ENCODE measurements at places on chromosomes 16 and 17. TPM values are rescaled to one million over a fixed set of nuclear protein-coding genes. Genes with fewer than 3 reads are reported as not detected.

The MYH11 gene
- total RNA-seq = 106 TPM

The CCL17 gene
- 15.5 TPM for total RNA-seq

The TBX4 gene
- 28.6 TPM for total RNA-seq

The CACNG1 gene
- total RNA-seq = not detected

The HEATR9 gene
- total RNA-seq = 0.17 TPM

The QRICH2 gene
- total RNA-seq = 3.4 TPM

The KRT12 gene
- not detected for total RNA-seq

The SHISA9 gene
- not detected for total RNA-seq

DNA sequence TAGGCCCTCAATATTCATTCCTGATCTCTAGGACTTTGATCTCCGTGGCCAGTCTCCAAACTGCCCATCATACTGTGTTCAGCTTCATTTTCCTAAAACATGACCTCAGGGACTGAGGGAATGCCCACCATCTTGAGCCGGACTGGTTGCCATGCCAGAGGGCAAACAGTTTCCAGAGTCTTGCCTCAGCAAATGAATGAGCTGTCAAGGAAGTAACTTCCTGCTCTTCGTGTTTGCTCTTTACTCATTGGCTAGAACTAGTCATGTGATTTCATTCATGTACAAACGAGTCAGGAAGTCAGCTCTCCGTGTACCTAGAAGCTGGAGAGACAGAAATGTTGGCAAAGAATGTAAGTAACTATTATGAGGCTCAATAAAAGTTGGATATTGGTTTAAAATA is 50.2 kb downstream of the ANKFN1 start:
- DNase-seq = no peak

GRCh38 chr17:78166416-78166815 is 2.0 kb upstream of the SYNGR2 start:
- no peak for DNase-seq

- DNase-seq = peak; percentile 67
Measured at GRCh38 chr16:397135-397661, at the start of gene NME4. Gene NME4, plus strand, starts transcription at chr16:397199. Its CDS starts 24 bp downstream, at chr16:397223.

- no peak for DNase-seq
Measured at GRCh38 chr17:58755269-58755576, 431 bp upstream of the PPM1E start.

- no peak for DNase-seq
Measured at GRCh38 chr17:58121925-58122324, 26.3 kb upstream of the OR4D1 start.

DNA sequence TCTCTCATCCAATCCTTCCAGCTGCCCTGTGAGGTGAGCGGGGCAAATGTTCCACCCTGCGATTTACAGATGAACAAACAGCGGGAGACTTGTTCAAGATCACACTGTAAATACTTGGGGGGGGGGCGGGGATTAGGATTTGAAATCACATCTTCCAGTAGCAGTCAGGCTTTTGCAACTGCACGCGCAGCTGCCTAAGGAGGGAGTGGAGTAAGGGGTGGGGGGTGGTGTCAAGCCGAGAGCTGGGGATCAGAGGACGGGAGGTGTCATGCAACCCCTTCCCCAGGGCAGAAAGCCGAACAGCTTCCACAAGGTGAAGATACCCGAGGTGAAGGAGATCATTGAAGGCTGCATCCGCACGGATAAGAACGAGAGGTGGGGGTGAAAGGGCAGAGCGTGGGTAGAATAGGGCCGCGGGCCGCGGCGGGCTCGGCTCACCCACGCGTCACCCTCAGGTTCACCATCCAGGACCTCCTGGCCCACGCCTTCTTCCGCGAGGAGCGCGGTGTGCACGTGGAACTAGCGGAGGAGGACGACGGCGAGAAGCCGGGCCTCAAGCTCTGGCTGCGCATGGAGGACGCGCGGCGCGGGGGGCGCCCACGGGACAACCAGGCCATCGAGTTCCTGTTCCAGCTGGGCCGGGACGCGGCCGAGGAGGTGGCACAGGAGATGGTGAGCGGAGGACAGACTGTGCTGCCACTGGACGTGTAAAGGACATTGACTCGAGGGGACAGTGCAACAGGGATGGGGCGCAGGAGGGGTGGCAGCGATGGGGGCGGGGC is 4.6 kb downstream of the WNK4 start:
- no peak for DNase-seq

DNA sequence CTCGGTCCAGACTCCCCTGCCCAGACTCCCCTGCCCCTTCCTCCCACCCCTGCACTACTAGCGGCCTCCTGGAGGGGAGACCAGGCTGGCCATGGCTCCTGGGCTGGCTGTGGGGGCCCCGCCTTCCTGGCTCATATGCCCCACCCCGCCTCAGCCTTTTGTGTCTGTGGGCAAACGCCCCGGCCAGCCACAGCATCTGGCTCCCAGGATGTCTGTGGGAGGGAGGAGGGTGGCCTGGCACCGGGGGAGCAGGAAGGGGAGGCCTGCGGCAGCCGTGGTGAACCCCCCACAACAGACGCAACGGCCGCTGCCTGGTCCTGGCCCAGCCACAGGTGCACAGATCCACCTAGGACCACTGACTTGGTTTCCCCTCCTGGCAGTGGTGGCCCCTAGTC is 32.9 kb downstream of the BAHCC1 start:
- no peak for DNase-seq

GRCh38 chr16:58853854-58854791 is 120.0 kb upstream of the GOT2 start:
- DNase-seq = no peak

- DNase-seq = no peak
Measured at GRCh38 chr17:17387017-17387497, 83.9 kb downstream of the NT5M start.

DNA sequence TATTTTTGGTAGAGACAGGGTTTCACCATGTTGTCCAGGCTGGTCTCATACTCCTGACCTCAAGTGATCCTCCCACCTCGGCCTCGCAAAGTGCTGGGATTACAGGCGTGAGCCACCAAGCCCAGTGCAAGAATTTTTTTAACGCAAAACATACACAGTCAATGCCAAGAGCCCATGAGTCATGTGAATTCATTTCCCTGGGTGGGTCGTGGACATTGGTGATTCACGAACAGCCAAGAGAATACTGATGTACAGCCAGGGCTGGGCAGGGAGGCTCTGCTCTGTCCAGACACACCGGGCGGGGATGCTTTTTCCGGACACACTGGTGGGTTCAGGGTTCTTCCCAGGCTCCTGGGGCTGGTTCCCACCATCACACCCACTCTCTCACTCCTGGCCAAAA is 17.7 kb downstream of the SLC38A8 start:
- DNase-seq = no peak

DNA sequence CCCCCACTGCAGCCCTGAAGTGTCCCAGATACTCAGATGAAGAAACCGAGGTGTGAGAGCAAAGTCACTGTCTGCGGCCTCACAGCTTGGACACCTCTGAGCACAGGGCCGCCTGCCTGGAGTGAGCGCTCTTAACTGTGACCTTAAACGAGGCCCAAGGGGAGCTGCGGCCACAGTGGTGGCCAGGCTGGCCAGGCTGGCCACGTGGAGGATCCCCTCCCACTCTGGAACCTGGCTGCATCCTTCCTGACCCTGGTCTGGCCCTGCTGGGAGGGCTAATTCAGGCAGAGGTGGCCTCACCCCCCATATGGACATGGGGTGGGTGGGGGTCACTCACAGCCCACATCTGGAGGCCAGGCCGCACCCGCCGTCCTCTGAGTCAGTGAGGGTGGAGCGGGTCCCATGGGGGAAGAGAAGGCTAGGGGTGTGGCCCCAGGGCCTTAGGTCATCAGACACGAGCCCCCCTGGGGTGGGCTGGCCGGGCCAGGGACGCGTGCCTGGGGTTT is 6.6 kb downstream of the VASN start:
- DNase-seq = no peak

DNA sequence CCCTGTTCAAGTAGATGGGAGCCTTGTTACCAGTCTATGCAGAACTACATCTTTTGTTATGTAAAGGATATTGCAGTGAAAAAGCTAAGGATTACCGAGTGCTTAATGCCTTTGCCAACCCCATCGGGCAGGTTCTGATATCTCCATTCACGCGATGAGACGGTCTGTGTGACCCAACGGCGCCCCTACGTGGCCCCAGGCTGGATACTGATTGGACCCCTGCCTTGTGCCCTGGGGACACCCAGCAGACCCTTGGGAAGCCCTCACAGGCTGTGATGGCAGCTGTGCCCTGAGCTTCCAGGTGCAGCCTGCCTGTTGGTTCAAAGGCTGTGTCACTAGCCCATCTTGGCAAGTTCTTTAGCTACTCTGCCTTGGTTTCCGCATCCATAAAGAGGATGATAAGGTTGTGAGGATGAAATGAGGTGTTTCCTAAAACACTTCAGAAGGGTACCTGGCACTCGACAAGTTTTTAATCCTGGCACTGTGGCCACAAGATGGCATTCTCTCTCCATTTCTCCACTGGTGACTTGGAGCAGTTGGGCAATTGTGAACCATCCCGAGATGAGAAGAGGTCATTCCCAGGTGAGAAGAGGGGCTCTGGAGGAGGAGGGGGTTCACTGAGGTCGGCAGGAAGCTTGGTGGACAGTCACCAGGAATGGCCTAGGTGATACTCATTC is 33.6 kb downstream of the HAPSTR1 start:
- no peak for DNase-seq

DNA sequence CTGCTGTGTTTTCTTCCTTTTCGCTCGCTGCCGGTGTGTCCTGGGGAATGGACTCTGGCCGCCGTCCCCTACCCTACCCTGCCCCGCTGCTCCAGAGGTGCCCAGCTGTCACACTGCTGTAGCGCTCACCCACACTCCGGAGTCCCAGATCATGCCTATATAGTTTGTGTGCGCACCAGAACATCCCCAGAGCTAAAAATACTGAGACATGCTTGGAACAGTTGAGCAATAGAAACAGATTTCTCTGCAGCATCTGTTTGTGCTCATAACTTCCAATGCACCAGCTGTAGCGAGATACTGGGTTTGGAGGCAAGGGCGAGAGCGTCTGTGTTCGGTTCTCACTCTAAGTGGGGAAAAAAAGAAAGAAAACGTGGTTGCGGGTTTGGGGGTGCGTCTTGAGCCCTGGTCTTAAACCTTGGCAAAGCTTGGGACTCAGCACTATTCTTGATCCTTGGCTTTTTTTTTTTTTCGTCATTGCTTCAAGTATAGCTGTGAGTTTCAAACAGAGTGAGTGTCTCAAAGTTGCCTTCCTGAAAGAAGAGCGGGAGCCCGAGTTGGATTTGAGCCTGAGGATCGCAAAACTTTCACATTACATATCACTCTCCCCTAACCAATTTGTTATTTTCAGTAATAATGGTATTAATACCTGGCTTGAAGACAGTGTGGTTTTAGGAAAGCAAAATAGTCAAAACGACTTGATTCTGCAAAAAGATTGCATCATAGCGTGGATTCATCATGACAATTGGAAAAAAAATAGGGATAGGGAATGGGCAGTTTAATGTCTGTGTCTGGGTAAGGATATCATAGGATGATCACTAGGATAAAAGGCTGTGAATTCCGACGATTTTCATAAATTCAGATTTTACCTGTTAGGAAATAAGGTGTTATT is 621 bp downstream of the KCNJ2 start:
- DNase-seq = no peak

DNA sequence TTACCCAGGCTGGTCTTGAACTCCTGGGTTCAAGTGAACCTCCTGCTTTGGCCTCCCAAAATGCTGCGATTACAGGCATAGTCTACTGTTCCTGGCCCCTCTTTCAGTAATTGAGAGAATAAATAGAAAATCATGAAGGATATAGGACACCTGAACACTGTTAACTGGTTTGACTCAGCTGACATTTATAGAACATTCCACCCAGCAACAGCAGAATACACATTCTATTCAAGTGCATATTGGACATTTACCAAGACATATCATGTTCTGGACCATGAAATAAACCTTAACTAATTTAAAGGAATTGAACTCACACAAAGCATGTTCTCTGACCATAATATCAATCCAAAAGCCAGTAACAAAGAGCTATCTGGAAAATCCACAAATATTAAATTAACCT is 19.8 kb upstream of the BAIAP2 start:
- no peak for DNase-seq

GRCh38 chr16:86345516-86345915 is 164.8 kb upstream of the FOXF1 start:
- no peak for DNase-seq

Measured in upper lobe of right lung (tissue), 1 donor.